ENCODE measurements at places on chromosomes 7 and 10. TPM values are rescaled to one million over a fixed set of nuclear protein-coding genes. Genes with fewer than 3 reads are reported as not detected.

- no peak for DNase-seq
Measured at GRCh38 chr10:107847620-107848019, 683.1 kb upstream of the SORCS1 start.

DNA sequence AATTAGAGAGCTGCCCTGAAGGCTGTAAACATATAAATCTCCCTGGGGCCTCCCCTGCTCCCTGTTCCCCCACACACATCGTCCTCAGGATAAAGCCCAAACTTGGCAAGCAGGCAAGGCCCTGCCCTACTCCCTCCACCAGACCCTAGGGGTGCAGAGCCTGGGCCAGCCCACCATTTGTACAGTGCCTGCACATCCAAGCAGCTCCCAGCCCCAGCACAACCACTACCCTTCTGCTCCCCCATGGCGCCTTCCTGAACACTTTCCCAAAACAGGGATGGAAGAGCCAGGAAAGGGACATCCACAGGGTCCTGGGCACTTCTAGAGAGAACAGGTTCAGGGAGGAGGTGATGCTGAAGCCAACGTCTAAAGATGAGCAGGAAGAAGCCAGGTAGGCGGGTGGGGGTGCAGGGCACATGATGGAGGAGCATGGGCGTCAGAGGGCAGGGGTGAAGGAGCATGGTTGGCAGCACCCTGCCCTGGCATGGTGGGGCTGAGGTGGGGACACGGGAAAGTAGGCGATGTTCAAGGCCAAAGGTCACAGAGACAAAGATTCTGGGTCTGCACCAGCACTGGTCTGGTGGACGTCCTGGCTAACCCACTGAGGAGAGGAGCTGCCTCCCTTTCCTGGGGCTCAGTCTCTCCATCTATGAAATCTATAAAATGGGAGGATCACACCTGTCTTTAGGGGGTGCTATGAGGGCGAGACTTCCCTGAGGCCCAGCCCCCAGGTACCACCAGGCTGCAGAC, 140.6 kb downstream of the ARHGAP22 start:
- DNase-seq, result no peak

GRCh38 chr10:130282492-130283218, 146.5 kb downstream of the GLRX3 start:
- no peak for DNase-seq

GRCh38 chr10:28293236-28294168, 9.4 kb downstream of the MPP7 start:
- no peak for DNase-seq

MINDY3 gene
- 58.9 TPM for total RNA-seq

CDH23 gene
- 6.2 TPM for total RNA-seq

Measured in dorsolateral prefrontal cortex (tissue), 122 donors.